NCI-H460 (cell line): ENCODE measurements at places on chromosomes 13 and 19.

GRCh38 chr13:103012646-103013045 lies 53.6 kb downstream of the SLC10A2 start:
- DNase-seq: no peak

DNA sequence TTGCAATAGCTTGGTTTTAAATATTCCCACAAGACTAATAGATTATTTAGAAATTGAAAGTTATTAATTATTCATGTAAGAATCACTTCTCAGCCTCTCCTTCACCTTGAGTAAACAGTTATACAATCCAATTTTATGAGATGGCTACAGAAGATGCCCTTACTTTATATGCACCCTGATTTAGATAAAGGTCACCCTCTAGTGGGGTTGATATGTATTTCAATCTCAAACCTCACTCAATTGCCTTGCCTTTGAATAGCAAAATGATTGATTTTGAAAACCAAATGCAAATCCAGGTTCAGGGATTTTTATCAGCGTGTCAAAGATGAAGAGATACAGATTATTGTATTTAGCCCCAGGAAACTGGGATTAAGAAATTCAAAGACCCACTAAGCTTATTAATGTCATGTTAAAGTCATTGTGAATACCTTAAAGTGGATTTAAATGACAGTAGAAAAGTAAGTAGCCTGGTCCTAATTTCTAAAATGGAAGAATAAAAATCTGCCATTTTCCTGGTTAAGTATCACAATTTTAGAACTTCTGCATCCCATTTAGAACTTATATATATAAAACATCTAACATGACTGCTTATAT lies 305.1 kb downstream of the ITGBL1 start:
- peak; percentile 59 for DNase-seq

- no peak for DNase-seq
Observed at GRCh38 chr19:57037556-57037955, 82.2 kb upstream of the USP29 start.

DNA sequence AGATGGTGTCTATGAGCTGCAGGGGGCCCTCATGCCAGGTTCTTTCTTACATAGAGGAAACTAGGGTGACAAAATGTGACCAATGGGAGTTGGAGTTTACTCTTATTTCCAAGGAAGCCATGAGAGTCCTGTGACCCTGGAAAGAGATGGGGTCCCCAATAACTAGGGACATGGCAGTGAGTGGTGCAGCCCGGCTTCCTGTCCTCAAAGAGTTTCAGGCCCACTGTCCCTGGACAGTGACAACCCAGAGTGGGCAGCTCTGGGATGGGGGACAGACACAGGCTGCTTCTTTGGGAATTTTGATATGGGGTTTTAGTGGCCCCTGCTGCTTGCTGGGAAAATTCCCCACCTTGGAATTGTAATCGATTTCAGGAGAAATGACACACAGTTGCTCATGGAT lies 8.4 kb upstream of the IGFL1 start:
- no peak for DNase-seq

GRCh38 chr19:38209671-38210457 lies 14.2 kb downstream of the DPF1 start:
- no peak for DNase-seq

- DNase-seq: no peak
Observed at GRCh38 chr19:48858984-48859710, 9.3 kb downstream of the PLEKHA4 start.

DNA sequence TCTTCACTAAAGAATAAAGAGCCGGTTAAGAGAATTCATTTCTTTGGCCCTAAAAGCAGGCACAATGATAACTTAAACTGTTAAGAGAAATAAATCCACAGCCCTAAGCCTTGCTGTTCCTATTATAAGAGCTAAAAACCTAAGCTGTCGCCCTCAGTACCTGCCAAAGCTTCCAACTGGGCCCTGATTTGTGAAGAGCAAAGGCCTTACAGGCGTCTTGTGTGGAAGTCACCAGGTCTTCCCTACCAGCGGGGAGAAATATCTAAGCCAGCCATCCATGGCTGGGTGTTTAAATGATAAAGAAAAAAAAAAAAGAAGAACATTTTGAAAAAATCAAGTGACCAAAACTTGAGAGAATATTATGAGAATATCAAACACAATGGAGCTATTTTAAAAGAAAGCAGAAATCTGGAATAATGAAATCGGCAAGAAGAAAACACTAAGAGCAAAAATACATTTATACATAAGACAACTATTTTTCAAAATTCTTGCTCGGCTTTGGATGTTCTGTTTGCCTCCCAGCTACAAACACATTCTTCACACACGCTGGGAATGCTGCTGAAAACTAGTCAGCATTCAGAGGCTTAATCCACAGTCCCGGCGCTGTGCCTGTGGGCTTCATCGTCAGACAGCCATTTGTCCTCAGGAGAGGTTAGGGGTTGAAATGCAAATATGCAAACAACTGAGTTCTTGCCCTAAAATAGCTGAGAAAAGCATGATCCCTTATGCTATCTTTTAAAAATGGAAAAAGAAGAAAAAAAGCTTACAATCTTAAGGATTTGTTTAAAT lies 89.8 kb upstream of the LSM14A start:
- DNase-seq: no peak

- no peak for DNase-seq
Observed at GRCh38 chr13:76992548-76993001, 694 bp downstream of the CLN5 start.

DNA sequence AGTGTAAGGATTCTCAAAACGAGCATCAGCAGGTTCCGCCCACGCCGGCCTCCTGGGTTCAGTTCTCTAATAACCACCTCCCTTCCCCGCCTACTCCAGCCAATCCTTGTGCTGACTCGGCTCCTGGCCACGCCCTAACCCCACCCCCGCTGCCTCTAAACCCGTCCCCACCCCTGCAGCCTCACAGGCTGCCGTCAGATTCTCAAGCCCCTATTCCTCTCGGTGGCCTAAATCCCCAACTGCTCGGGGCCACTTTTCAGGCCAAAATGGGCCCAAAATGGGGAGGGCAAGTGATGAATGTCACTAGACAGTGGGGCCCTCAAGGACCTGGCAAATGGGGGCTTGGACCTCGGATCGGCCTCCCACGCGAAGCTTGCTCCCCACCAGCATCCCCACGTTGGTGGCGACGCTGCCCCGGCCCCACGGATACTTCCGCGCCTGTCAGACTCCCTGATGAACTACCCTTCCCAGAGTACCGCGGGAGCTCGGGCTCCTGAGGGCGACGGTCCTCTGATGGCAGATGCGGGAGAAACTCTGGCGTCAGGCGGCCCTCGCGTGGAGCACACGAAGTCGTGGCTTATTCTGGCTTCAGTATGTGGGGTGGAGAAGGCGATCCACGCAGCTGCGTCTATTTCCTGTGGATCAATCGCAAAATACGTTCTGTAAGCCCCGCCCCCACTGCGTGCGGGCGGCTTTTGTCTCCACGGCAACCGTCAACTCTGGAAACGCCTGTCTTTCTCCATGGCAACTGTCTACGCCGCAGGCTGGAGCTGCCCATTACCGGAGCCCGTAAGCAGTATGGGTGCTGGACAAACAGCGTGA lies 24.8 kb downstream of the ZNF473 start:
- DNase-seq: peak; percentile 60

GRCh38 chr13:32362574-32362973 lies 47.3 kb downstream of the BRCA2 start:
- DNase-seq: no peak

DNA sequence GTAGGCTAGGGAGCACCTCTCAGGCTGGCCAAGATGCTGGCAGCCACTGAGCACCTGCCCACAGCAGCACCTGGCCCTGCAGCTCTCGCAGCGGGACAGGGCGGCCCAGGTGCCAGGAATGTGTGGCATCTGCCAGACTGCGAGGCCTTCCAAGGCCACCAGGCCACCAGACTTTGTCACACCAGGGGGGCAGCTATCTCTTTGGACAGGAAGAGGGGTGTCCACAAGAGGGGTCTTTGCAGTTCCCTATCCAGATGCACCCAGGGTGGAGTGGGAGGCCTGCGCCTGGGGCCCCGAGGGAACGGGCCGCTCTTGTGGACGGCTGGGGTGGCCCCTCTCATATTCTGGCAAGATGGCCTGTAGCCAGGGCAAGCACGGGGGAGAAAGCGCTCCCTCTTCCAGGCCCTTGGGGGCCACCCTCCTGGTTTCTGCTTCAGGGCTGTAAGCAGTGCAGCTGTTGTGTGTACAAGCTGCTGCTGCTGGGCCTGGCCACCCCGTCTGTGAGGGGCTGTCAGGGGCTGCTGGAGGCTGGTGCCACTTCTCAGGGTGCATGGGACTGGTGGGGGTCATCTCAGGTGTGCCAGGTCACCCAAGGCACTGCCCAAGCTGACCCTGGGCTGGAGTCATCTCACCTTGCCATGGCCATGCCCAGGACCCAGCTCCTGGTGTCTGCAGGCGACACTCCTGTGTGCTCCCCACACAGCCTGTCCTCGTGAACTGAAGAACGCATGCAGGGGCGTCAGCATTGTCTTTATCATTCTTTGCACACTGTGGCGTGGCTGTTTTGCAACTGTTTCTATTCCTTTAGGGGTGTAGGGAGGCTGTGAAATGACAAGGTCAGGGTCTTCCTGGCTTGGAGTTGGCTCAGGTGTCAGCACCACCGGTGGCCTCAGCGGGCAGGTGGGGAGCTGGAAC lies 1.8 kb downstream of the TEX29 start:
- DNase-seq: no peak

- no peak for DNase-seq
Observed at GRCh38 chr13:40706439-40706838, 40.0 kb upstream of the FOXO1 start.

DNA sequence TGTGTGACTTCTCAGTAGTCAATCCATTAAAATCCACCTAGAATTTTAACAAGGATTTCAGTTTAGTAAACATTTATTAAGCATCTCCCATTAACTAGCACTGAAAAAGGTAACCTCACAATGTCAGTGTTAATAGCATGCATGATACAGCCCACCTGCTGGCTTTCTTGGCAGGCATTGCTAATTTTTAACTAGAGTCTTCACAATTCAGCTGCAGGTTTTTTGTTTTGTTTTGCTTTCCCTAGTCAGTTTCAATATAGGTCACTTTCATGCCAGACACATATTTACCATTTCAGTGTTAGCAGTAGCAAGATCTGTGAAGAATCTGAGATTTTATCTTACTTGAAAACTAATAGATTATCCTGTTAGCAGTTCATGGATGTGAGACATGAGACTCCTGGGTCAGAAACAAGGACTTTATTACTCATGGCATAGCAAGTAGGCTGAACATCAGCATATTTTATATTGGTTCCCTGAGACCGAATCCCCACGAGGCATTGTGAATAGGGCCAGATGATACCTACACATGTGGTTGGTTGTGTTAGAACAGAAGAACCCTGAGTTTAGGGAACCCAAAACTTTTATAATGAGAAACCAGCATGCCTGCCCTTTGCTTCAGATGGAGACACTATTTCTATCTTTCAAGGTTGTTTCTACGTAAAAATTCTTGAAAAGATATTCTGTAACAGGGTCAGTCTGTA lies 198.0 kb upstream of the HTR2A start:
- DNase-seq: no peak

GRCh38 chr13:110647365-110647737 lies 32.0 kb downstream of the NAXD start:
- DNase-seq: no peak

- no peak for DNase-seq
Observed at GRCh38 chr13:31224174-31224669, 24.4 kb downstream of the B3GLCT start.

DNA sequence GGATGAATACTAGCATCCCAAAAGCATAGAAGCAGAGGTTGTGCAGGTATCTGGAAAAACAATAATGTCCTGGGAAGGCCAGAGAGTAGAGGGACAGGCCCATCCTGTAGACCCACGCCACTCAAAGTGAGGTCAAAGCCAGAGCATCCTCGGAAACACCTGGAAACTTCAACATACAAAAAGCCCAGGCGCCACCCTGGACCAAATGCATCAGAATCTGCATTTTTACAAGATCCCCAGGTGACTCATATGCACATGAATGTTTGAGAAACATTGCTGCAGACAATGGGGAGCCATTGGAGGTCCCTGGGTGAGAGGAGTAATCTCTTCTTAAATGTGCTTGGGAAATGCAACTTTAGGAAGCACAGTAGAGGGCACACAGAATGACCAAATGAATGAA lies 684.1 kb downstream of the DIAPH3 start:
- DNase-seq: no peak

DNA sequence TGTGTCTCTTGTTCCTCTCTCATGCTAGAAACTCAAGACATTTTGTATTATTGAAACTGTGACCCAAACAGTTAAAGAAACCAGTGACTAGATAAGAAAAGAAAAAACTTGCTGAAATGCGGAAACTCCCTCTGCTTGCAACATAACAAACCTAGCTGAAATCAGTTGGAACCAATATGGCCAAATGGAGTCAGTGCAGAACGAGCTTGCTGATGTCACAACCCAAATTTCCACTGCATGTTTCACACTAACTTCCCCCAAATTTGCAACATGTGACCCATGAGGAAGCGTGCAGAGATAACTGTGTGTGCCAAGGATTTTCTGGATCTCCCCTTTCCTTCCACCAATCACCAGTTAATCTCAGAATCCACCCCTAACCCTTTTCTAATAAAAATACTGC lies 208.0 kb downstream of the DLEU7 start:
- DNase-seq: no peak

GRCh38 chr13:64725492-64725891 lies 2504.6 kb downstream of the PCDH9 start:
- DNase-seq: no peak

GRCh38 chr19:4042064-4042730 lies 24.5 kb downstream of the ZBTB7A start:
- DNase-seq: no peak

DNA sequence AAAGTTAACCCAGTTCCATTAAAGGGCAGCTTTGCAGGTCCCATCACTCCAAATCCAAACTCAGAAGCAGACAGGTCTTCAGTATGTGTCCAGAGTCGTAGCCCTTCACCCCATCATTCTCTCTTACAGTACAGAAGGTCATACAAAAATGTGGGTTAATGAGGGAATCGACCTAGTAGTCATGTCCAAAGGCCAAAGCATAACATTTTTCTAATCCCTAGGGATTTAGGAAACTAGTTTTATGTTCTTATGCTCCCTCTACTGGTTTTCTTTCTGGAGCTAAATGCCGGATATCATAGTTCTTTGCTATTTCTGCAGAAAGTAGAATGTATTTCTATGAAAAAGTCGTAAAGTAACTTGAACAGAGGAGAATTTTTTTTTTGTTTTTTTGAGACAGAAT lies 72.2 kb downstream of the DHRS12 start:
- peak; percentile 26 for DNase-seq

DNA sequence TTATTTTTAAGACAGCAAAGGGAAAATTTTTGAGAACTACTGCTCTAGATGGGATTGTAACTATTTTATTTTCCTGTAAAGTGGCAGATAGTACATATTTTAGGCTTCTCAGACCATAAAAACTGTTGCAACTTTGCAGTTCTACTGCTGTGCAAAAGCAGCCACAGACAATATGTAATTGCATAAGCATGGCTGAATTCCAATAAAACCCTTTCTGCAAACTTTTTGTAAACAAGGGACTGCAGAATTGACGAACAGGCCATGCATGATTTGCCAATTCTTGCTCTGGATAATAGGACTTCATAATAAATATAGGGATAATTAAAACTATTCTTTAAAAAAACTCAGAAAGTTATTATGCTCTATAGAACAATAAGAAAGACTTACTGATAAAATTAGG lies 149.1 kb downstream of the SLITRK5 start:
- DNase-seq: no peak
